ENCODE measurements at places on chromosomes 11 and 22.

- no peak for DNase-seq
Measured at GRCh38 chr11:94595076-94595475, 27.9 kb downstream of the PIWIL4 start.

- DNase-seq: no peak
Measured at GRCh38 chr11:3245071-3245470, 12.9 kb upstream of the MRGPRE start.

DNA sequence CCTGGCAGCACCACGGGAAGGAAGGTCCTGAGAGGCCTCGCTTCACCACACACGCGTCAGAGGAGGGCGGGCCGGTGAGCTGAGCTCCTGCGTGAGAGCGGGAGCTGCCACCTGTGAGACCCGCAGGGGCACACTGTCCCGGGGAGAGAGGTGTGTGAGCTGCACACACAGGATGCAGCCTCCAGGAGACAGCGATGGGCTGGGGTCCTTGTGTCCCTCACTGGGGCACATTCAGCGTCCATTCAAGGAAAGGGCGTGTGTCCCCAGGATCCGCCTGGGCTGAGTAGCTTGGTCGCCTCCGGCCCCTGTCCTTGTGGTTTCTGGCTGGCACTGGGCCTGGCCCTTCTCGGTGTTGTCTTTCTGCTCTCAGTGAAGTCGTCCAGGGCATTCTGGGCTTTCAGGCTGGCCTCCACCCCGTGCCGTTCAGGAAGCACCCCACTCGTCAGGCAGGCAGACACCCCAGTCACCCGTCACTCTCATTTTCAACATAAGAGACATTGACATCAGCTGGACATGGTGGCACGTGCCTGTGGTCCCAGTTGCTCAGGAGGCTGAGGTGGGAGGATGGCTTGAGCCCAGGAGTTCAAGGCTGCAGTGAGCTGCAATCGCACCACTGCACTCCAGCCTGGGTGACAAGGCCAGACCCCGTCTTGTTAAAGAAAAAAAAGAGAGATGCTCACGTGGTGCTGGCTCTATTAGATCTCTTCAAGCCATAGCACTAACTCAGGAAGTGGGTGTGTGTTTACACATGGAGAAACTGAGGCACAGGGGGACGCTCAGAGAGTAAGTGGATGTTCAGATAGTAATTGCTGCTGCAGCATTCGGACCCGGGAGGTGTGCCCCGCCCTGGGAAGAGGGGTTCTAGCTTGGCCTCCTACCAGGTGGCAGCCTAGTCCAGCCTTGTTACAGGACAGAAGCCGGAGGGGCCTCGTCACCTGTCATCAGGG is 1081.6 kb downstream of the BRD1 start:
- no peak for DNase-seq

- no peak for DNase-seq
Measured at GRCh38 chr11:729492-730074, 17.7 kb upstream of the TALDO1 start.

- no peak for DNase-seq
Measured at GRCh38 chr11:86186386-86186785, 58.2 kb upstream of the EED start.

GRCh38 chr11:10386361-10386760 is 68.7 kb upstream of the AMPD3 start:
- DNase-seq: no peak

- no peak for DNase-seq
Measured at GRCh38 chr22:36773935-36774334, 2.0 kb downstream of the IFT27 start.

- DNase-seq: no peak
Measured at GRCh38 chr22:46044621-46045458, 67.9 kb upstream of the WNT7B start.

DNA sequence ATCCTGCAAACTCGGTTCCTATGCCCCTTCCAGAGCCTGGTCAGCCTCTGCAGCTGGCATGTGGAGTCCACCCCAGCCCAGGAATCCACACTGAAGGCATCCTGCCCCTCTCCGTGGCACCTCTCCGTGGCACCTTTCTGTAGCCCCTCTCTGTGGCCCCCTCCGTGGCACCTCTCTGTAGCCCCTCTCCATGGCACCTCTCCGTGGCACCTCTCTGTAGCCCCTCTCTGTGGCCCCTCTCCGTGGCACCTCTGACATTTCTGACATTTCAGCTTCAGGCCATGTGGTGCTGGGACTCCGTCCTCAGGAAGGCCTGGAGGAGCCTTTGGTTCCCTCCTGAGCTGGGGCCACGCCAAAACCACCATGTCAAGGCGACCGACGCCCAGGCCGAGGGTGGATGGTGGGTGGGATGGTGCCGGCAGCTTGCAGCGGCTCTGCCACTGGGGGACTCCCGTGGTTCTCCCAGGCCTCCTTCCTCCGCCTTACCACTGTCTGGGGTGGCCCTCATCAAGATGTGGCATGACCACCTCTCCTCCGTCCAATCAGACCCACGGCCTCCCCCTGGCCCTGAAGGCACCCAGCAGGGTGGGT is 1518.5 kb downstream of the BRD1 start:
- DNase-seq: no peak

DNA sequence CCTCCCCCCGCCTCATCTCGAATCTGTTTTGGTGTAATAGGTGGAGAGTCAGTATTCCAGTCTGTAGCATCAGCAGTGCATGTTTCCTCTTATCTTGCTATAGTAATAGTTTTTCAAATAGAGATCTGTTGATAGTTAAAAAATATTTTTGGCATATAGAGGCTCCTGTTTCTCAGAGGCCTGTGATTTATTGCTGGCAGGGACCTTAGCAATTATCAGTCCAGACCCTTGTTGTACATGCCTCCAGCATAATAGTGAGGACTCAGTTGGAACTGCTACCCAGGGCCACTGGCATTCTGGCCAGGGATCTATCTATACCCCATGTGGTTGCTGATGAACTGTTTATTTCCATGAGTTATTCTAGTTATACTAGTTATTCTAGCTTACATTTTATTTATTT is 52.6 kb downstream of the SPECC1L start:
- DNase-seq: no peak

DNA sequence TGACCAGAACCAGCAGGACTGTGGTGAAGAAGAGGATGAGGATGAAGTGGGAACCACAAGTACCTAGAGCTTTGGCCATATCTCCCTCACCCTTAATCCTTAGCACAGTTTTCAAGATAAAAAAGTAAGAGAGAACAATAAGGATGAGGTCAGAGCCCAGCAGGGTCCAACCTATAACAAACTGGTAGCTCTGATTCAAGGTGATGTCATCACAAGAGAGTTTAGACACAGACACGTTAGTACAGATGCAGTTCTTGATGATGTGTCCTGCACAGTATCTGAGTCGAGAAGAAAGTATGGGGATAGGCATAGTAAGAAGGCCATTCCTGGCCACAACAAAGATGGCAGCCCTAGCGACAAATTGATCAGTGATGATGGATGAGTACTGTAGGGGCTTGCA is 586 bp downstream of the OR56A5 start:
- no peak for DNase-seq

DNA sequence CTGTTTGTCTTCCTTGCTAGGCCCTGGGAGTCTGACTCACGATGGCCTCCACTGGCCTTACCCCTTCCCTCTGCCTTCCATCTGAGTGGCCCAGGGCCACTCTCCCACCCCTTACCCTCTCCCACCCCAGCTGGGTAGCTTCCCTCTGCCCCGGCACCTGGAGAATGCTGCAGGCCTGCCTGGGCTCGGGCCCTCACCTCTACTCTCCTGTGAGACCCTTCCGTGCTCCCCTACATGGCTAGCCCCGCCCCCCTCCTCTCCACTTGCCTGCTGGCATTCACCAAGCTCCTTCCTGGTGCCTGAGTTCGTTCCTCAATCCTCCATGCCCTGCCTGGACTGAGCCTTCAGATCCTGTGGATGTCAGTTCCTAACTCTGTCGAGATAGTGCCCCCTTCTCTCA is 8.7 kb downstream of the RAB36 start:
- no peak for DNase-seq

- no peak for DNase-seq
Measured at GRCh38 chr11:64923151-64923661, 1.3 kb upstream of the PPP2R5B start.

- DNase-seq: peak; percentile 72
Measured at GRCh38 chr11:444396-445144, 2.8 kb upstream of the ANO9 start.

DNA sequence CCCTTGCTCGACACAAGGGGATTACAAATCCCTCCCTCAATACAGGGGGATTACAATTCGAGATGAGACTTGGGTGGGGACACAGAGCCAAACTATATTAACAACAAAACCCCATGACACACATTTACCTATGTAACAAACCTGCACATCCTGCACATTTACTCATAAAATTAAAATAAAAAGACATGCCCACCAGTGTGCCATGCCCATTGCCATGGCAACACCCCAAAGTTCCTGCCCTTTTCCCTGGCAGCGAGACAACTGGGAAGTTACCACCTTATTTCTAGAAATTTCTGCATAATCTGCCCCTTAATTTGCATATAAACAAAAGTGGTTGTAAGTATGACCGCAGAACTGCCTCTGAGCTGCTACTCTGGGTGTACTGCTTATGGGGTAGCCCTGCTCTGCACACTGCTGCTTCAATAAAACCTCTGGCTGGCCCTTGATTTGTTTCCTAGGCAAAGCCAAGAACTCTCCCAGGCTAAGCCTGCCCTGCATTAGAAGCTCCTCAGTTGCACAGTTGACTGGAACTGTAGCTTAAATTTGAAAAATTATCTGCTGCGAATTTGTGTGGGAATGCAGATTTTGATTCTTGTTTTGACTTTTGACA is 8.6 kb upstream of the INCENP start:
- no peak for DNase-seq

GRCh38 chr22:32926600-32926999 is 125.1 kb downstream of the TIMP3 start:
- peak; percentile 52 for DNase-seq

Measured in T47D (cell line).